ENCODE measurements at places on chromosomes 7 and 10. TPM values are rescaled to one million over a fixed set of nuclear protein-coding genes. Genes with fewer than 3 reads are reported as not detected.

DNA sequence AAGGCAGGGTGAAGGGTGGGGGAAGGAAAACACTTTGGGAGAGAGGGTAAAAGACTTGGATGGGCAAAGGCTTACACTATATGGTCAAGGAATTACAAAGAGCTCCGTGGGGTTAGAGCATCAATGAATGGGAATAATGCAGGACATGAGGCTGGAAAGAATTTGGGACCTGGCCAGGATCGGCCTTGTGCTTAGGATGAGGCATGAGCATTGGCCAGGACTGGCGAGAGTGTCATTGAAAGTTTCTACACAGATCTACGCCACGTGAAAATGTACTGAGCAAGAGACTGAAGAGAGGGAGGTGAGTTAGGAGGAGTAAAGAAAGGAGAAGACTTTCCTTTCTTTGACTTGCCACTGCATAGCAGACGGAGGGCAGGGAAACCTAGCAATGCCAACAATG is 142.8 kb downstream of the PTEN start:
- H3K27me3 ChIP-seq, result no peaks in the 10 kb centered on the region
- H3K36me3 ChIP-seq, result no peaks in the 10 kb centered on the region
- H3K27ac ChIP-seq, result no peak overlapping the region
- DNase-seq, result no peak
- H3K4me1 ChIP-seq, result peaks cover 8% of the 10 kb centered on the region

- H3K27me3 ChIP-seq, result no peaks in the 10 kb centered on the region
- no peak for DNase-seq
- H3K27ac ChIP-seq, result no peak overlapping the region
- H3K4me1 ChIP-seq, result no peaks in the 10 kb centered on the region
- no peaks in the 10 kb centered on the region for H3K36me3 ChIP-seq
These were observed 233.5 kb downstream of the CUX1 start for GRCh38 chr7:102050864-102051460.

- no peaks in the 10 kb centered on the region for H3K27me3 ChIP-seq
- peak; percentile 95 for DNase-seq
- H3K27ac ChIP-seq, result peak overlapping the region; percentile 71
- peaks cover 71% of the 10 kb centered on the region for H3K4me1 ChIP-seq
- peaks cover 25% of the 10 kb centered on the region for H3K36me3 ChIP-seq
These were observed 25.5 kb downstream of the VOPP1 start for GRCh38 chr7:55546814-55547213.

GRCh38 chr10:34319197-34319846 is 495.8 kb downstream of the PARD3 start:
- H3K4me3 ChIP-seq, result no peak overlapping the region
- H3K36me3 ChIP-seq, result 0 out of 2 replicates have a peak, but pooled peaks cover 4% of the 10 kb centered on the region
- no peaks in the 10 kb centered on the region for H3K27me3 ChIP-seq
- peak overlapping the region; percentile 49 for H3K27ac ChIP-seq

GRCh38 chr10:82319074-82319473 is 444.1 kb downstream of the NRG3 start:
- H3K4me1 ChIP-seq, result no peaks in the 10 kb centered on the region
- no peak overlapping the region for H3K4me3 ChIP-seq
- peaks cover 4% of the 10 kb centered on the region for H3K27me3 ChIP-seq
- DNase-seq, result no peak
- H3K27ac ChIP-seq, result no peak overlapping the region

DNA sequence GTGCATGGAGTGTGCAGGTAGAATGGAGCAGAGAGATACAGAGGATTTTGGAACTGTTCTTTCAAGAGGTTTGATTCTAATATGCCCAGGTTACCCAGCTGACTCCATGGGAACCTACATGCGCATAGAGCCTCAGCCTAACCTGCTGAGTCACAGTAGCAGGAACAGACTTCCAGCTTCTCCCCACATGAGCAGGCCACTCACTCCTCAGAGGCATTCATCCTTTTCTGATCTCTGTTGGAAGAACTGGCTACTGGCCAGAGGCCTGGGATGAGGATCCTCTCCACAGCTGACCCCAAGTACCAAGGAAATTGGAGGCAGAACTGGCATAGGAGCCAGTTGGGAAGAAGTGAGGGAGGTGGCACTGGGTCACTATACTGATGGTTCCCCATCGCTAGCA is 17.9 kb upstream of the CCSER2 start:
- peaks cover 10% of the 10 kb centered on the region for H3K4me1 ChIP-seq
- DNase-seq, result no peak
- H3K27ac ChIP-seq, result no peak overlapping the region
- H3K27me3 ChIP-seq, result no peaks in the 10 kb centered on the region
- H3K4me3 ChIP-seq, result no peak overlapping the region

DNA sequence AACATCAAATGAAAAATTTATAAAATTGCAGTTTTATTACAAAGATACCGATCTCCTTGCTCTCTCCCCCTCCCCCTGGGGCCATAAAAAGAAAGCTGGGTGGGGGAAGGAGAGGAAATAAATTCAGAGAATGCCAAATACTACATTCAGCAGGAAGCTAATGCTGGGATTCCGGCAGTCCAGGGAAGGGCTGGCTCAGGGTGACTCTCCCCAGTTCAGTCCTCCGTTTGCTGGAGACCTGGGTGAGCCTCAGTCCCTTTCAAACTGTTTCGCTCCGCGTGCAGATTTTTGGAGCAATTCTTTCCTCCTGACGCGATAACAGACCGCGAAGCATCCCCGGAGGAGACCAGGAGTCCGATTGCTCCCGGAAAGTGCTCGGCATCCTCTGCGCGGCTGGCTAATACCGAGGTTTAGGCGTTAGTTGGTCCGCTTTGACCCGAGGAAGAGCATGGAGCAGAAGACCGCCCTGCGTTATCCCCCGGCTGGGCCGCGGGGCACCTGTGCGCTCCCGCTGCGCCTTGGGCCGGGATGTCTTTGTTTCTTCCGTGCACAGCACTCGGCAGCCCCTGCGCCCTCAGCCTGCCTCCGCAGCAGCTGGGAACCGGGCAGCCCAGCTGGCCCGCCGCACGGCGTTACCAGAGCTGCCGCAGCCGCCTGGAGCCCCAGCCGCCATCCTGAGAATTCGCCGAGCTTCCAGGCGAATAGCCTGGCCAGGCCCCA is 3.9 kb upstream of the HOXA2 start:
- H3K27ac ChIP-seq, result no peak overlapping the region
- DNase-seq, result no peak
- H3K36me3 ChIP-seq, result peaks cover 33% of the 10 kb centered on the region
- H3K27me3 ChIP-seq, result no peaks in the 10 kb centered on the region
- H3K4me3 ChIP-seq, result no peak overlapping the region

GRCh38 chr7:40311307-40311706 is 176.5 kb downstream of the SUGCT start:
- DNase-seq, result no peak
- H3K4me1 ChIP-seq, result no peaks in the 10 kb centered on the region
- no peak overlapping the region for H3K27ac ChIP-seq
- no peak overlapping the region for H3K4me3 ChIP-seq

DNA sequence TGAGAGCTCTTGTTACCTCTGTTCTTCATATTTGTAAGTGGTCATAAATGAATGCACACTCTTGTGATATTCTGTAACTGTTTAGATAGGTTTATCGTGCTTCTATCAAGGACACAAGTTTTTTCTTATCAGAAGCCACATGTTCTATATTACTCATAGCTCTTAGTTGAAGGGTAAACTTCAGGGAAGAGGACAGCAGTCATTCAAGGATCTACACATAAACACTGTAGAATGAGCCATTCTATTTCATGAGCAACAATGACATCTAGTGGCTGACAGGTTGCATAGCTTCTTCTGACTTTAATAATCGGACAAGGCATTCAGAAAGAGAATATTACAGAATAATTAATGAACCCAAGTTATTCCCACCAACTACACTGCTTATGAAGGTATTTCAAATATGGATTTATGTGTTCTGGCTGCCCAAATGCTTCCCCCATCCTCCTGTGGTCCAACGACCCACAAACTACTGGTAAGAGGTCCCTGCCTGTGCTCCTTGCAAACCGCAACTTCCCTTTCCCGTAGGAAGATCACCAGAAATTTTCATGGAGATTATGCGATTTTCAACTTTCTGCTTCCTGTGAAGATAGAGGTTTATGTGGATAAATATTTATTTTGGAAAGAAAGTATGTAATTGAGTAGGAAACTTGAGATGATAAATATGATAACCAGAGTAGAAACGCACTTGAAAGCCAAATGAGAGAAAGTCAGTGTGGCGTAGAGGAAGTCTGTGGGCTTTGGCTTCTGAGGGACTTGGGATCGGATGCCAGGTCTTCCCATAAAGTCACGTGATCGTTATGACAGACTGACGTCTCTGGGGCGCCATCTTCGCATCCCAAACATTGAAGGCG is 16.8 kb upstream of the ABCB5 start:
- DNase-seq, result peak; percentile 4
- H3K36me3 ChIP-seq, result no peaks in the 10 kb centered on the region
- no peak overlapping the region for H3K27ac ChIP-seq
- no peaks in the 10 kb centered on the region for H3K27me3 ChIP-seq
- no peaks in the 10 kb centered on the region for H3K4me1 ChIP-seq

DNA sequence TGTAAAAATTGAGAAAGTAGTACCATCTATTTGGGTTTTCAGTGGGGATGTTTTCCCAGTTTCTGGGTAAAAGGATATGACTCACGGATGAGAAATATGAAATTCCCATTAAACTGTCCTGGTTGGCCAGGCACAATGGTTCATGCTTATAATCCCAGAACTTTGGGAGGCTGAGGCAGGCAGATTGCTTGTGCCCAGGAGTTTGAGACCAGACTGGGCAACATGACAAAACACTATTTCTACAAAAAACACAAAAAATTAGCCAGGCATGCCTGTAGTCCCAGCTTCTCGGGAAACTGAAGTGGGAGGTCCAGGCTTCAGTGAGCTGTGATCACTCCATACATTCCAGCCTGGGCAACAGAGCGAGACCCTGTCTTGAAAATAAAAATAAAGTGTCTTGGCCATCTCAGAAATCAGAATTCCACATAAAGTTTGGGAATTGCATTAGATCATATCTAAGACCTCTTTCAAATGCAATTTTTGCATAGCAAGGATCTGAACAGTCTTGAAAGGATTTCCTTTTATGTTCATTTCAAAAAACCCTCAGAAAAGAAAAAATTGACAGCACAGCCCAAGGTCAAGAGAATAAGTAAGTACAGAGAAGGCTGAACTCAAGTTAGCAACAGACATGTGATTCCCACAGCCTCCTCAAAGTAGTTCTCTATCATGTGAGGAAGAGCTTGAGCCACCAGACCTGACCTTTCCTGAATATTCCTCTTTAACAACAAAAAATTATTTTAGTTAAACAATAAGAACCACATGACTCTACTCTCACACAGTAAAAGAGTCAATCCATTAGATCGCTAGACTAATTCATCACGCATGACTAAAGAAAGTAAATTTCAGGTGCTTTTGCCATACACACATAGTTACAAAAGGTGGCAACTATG is 141.5 kb upstream of the CAV2 start:
- H3K4me3 ChIP-seq, result no peak overlapping the region
- no peak for DNase-seq
- peak overlapping the region; percentile 93 for H3K27ac ChIP-seq
- H3K27me3 ChIP-seq, result no peaks in the 10 kb centered on the region
- H3K4me1 ChIP-seq, result peaks cover 52% of the 10 kb centered on the region

- 0 out of 2 replicates have a peak overlapping the region, but pooled peaks have one; percentile 9 for H3K27ac ChIP-seq
- H3K36me3 ChIP-seq, result no peaks in the 10 kb centered on the region
- H3K27me3 ChIP-seq, result no peaks in the 10 kb centered on the region
These were observed 41.9 kb downstream of the PRPF18 start for GRCh38 chr10:13628661-13629060.

Gene GPR15LG
- total RNA-seq, result not detected

Gene PRPS1L1
- not detected for total RNA-seq

Gene FAM25A
- 11.4 TPM for total RNA-seq

Gene SAP25
- total RNA-seq, result 11.0 TPM

Gene PTTG1IP2
- total RNA-seq, result not detected

Gene HTR7
- total RNA-seq, result 0.52 TPM

Gene FGL2
- not detected for total RNA-seq

Gene SORBS1
- 5.0 TPM for total RNA-seq

Gene PRSS37
- total RNA-seq, result not detected

Gene BMI1
- 48.4 TPM for total RNA-seq
